ENCODE measurements at places on chromosomes 5 and 9.
A peak's percentile ranks its signal among the peaks of the same experiment; 100 is the strongest.

DNA sequence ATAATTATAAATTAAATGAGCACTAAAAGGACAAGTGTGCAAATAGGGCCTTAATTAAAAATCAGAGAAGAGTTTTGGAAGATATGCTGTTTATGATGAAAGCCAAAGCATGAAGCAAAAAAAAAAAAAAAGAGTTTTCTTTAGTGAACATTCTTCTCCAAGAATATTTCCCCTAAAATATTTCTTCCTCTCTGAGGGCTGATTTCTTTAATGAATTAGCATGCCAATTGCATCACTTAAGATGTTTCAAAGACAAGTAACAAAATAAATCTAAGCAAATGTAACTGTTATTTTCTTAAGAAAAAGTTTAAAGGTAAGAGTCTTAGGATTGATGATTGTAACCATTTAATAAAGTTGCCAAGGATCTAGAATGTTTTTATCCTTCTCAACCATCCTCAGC lies 81.6 kb upstream of the MPDZ start:
- peaks cover 8% of the 10 kb centered on the region for H3K4me1 ChIP-seq
- no peaks in the 10 kb centered on the region for H3K27me3 ChIP-seq
- H3K27ac ChIP-seq = no peak overlapping the region
- DNase-seq = no peak

GRCh38 chr9:131809941-131810344 lies 70.1 kb upstream of the RAPGEF1 start:
- no peaks in the 10 kb centered on the region for H3K36me3 ChIP-seq
- no peak overlapping the region for H3K27ac ChIP-seq
- no peak overlapping the region for H3K4me3 ChIP-seq
- H3K27me3 ChIP-seq = peaks cover 3% of the 10 kb centered on the region

GRCh38 chr5:16312785-16313184 lies 133.2 kb upstream of the MARCHF11 start:
- no peak for DNase-seq
- H3K27me3 ChIP-seq = no peaks in the 10 kb centered on the region
- no peaks in the 10 kb centered on the region for H3K36me3 ChIP-seq
- H3K4me1 ChIP-seq = no peaks in the 10 kb centered on the region
- no peak overlapping the region for H3K4me3 ChIP-seq
- H3K27ac ChIP-seq = no peak overlapping the region

- no peaks in the 10 kb centered on the region for H3K36me3 ChIP-seq
- H3K4me3 ChIP-seq = no peak overlapping the region
- DNase-seq = no peak
- no peak overlapping the region for H3K27ac ChIP-seq
- H3K27me3 ChIP-seq = no peaks in the 10 kb centered on the region
Measured at GRCh38 chr5:178469975-178470759, 120.0 kb downstream of the COL23A1 start.

- no peak for DNase-seq
- no peaks in the 10 kb centered on the region for H3K36me3 ChIP-seq
- H3K27ac ChIP-seq = no peak overlapping the region
- H3K4me3 ChIP-seq = no peak overlapping the region
Measured at GRCh38 chr5:91179018-91179417, 204.1 kb downstream of the ARRDC3 start.

DNA sequence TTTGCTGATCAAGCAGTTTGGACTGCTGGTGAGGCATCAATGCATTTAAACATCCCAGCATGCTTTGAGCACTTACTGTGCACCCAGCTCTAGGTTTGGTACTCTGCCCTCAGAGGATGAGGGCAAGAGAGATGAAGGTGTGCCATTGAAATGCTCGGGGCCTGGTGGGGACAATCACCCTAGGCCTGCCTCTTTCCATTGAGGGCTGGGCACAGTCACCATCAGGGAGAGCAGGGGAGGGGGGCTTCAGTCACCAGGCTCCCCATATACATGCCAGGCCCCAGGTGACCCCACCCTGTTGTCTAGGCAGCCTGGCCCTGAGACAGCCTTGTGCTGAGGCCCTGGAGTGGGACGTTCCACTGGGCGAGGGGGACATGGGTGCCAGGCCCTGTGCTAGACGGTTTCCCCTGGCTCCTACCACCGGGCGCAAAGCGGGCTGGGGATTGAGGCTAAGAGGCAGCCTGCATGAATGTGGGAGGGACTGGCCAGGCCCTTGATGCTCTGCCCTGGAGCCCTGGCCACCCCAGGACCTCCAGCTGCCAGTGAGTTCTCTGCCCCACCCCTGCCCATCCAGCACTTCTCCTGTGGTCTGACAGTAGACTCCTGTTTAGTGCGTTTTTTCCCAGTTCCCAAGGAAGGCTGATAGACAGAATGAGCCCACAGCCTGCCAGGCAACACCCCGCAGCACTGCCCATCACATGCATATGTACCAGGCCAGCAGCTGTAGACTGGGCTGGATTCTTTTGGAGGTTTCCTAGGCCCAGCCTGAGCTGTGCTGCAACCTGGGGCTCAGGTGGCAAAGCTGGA lies 18.9 kb downstream of the TCF7 start:
- no peak overlapping the region for H3K4me3 ChIP-seq
- peaks cover 52% of the 10 kb centered on the region for H3K4me1 ChIP-seq
- no peak overlapping the region for H3K27ac ChIP-seq
- no peaks in the 10 kb centered on the region for H3K36me3 ChIP-seq

DNA sequence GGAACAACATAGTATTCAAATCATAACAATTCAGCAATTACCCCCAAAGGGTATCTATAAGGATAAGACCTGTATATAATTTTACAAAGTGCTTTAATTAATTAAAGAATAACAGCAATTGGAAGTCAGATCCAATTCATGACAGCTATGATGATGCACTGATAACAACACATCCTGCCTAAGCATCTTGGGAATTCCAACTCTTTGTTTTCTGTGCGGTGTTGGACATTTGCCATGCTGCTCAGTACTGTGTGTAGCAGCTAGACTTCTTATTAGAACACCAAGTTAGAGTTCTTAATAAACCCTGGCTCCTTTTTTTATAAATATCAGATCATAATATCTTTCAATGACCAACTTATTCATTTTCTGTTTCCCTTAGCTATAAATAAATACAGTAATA lies 209.0 kb downstream of the SEC61B start:
- DNase-seq = no peak
- no peaks in the 10 kb centered on the region for H3K36me3 ChIP-seq
- H3K4me3 ChIP-seq = no peak overlapping the region
- peaks cover 13% of the 10 kb centered on the region for H3K4me1 ChIP-seq
- no peak overlapping the region for H3K27ac ChIP-seq
- H3K27me3 ChIP-seq = no peaks in the 10 kb centered on the region

DNA sequence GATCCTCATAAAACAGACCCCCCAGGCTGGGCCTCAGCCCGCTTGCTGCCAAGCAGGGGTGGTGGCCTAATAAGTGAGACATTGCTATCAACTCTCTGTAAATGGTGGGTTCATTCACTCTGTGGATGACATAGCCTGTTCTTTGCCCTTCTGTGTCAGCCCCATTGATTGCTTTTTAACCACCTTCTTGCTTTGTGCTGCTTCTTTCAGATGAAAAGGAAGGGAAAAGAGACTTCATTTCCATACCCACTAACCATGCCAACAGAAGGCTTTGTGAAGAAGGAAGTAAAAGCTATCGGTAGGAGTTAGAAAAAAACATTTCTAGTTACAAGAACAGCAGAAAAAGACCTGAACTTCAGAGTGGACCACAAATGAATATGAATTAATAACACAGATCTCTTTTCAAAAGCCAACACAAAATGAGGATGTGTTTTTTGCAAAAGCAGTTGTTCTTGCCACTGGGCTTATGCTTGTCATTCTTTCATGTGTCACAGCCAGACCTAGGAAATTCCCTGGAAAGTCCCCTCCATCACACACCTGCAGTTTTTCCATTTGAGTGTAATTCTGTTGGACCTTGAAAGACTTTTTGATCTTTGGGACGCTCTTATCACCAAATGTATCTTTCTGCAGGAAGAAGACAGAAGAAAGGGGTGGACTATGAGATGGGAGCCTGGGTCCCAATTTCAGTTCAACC lies 507.7 kb downstream of the CCDC171 start:
- H3K4me3 ChIP-seq = no peak overlapping the region
- no peak overlapping the region for H3K27ac ChIP-seq
- H3K27me3 ChIP-seq = no peaks in the 10 kb centered on the region
- no peak for DNase-seq

- no peaks in the 10 kb centered on the region for H3K36me3 ChIP-seq
- H3K4me3 ChIP-seq = peak overlapping the region; percentile 65
- H3K27me3 ChIP-seq = no peaks in the 10 kb centered on the region
- no peak for DNase-seq
Measured at GRCh38 chr5:129906177-129906887, 2.1 kb downstream of the CHSY3 start.

DNA sequence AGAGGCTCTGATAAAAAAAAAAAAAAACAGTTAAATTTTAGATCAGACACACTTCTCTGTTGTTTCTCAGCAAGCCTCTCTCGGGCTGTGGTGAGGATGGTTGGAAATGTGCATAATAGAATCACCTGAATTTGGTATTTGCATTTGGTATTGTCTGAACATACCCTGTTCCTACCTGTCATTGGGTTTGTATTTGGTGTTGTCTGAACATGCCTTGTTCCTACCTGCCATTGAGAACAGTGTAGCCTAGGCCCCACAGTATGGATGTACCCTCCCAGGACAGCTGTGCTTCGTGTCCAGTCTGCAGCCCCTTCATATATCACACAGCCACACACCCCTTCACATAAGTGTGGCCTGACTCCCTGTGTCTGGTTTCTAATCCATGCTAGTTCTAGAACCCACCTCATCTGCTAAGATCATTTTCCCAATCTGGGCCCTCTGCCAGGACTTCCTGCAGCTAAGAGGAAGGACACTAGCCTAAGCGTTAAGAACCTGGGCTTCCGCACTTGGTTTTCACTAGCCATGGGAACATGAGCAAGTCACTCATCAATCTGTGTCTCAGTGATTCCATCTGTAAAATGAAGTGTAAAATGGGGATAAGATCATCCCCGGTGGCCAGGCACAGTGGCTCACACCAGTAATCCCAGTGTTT lies 49.2 kb downstream of the ITGA2 start:
- no peak for DNase-seq
- no peak overlapping the region for H3K4me3 ChIP-seq
- no peaks in the 10 kb centered on the region for H3K27me3 ChIP-seq
- H3K36me3 ChIP-seq = peaks cover 9% of the 10 kb centered on the region
- peaks cover 16% of the 10 kb centered on the region for H3K4me1 ChIP-seq

DNA sequence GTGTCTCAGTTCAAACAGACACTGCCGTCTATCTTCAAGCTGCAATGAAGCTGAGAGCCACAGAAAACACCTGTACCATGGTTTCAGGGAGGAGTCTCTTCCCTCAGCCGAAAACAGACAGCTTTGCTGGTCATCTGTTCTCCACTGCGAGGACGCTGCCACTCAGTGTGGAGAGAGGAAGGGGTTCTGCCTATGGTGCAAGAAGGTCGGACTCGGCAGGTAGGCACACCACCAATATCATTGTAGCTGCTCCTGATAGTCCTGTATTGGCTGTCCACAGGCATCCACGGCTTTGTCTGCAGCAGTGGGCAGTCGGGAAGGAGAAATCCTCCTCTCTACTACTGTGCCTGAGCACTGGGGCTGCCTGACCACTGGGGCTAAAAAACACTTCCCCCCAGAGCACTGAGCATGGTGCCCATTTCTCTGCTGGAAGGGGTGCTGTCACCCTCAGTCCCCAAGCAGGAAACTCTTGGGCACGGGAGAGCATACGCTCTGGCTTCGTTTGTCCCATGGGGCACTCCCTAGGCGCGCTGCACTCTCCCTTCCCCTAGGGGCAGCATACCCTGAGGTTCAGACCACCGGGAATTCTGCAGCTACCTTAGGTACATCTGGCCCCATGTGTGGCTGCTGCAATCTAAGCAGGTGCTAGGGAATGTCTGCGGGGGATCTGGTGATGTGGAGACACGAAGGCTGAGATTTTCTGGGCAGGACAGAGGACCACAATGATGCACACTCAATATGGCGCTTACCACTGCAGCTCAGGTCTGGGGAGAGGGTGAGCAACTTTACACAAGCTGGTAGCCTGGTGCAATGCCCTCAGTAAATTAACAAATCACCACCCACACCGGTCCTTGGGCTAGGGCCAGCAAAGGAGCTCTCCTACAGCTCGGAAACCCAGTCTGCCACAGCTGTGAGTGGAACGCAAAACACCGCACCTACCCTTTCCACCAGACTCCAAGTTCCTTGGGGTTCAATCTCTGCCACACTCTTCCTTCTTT lies 880.9 kb upstream of the SEMA6A start:
- no peaks in the 10 kb centered on the region for H3K36me3 ChIP-seq
- H3K27me3 ChIP-seq = no peaks in the 10 kb centered on the region
- H3K4me3 ChIP-seq = peak overlapping the region; percentile 26
- no peak for DNase-seq

DNA sequence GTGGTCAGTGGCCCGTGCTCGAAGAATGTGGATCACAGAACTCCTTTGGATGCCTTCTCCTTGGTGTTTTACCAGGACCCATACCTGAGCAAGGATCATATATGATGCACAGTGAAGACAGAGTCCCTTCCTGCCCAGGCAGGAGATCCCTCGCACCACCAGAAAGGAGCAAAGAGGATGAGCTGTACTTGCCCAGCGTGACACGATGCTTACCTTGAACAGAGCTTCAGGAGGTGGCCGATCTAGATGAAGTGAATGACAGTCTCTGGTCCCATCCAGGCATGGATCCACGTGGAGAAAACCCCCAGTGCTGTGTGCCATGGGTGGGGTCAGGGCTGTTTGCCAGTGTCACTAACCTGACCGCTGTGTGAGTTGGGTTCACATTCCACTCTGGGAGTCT lies 455.4 kb downstream of the GADD45G start:
- no peaks in the 10 kb centered on the region for H3K27me3 ChIP-seq
- H3K27ac ChIP-seq = no peak overlapping the region
- no peak overlapping the region for H3K4me3 ChIP-seq
- DNase-seq = no peak

- H3K27me3 ChIP-seq = no peaks in the 10 kb centered on the region
- no peaks in the 10 kb centered on the region for H3K4me1 ChIP-seq
- H3K4me3 ChIP-seq = no peak overlapping the region
Measured at GRCh38 chr5:12277504-12278192, 373.4 kb upstream of the CTNND2 start.

DNA sequence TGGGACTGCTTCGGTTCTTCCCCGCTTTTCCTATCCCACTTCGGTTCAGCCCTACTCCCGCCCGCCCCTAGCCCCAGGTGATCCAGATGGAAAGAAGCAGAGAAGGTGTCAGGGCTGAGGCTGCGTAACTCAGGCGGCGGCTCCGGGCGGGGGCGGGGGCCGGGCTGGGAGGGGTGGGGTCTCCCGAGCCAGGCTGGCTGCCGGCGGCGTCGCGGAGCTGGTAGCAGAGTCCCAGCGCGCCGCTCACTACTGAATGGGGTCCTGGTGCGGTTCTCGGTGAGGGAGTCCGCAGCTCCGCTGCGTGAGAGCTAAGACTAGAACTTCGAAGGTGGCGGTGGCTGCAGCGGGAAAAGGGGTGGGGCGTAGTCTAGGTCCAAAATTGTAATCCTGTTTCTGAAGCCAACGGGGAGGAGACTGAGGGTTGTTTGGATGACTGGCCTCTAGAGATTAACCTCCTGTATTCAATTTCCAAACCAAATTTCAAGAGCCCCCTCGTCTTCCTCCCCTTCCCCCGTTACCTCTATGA lies 1.4 kb downstream of the PRR16 start:
- peaks cover 4% of the 10 kb centered on the region for H3K27me3 ChIP-seq
- peak overlapping the region; percentile 43 for H3K4me3 ChIP-seq
- H3K27ac ChIP-seq = peak overlapping the region; percentile 54
- peaks cover 23% of the 10 kb centered on the region for H3K4me1 ChIP-seq
- no peaks in the 10 kb centered on the region for H3K36me3 ChIP-seq
- DNase-seq = no peak

Measured in esophagus squamous epithelium (tissue), 5 donors.